CD14-positive monocyte (primary cell): ENCODE measurements at places on chromosomes 6 and 20.

GRCh38 chr6:37904590-37904989 lies 85.1 kb downstream of the ZFAND3 start:
- no peak for DNase-seq

DNA sequence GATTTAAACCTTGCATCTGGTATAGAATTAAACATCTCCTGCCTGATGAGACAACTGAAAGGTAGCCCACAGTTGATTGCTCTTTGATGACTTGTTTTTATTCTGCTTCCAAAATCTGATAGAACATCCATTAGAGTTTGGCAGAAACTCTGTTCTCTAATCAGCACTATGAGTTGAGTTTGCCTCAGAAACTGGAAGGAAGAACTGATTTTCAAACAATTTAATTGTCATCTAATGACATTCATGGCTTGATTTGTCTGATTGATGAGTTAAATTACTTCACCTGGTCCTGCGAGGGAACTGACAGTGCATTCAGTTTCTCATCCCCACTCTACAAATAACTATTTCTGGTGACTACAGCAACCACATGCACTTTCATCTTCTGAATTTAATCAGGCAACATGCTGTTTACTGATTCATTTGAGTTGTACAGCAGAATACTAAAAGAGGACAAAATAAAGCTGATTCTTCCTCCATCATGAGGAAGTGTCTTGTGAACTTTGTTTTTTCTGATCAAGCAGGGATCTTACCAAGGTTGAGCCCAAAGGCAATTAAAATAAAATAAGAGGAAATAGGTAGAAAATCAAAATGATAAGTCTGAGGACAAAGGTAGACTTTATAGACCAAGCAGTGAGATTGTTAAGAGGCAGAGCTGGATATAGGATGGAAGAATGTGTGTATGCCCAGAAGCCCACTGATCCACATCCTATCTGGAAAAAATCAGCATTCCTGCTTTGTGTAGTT lies 15.7 kb upstream of the MRAP2 start:
- no peak for DNase-seq

DNA sequence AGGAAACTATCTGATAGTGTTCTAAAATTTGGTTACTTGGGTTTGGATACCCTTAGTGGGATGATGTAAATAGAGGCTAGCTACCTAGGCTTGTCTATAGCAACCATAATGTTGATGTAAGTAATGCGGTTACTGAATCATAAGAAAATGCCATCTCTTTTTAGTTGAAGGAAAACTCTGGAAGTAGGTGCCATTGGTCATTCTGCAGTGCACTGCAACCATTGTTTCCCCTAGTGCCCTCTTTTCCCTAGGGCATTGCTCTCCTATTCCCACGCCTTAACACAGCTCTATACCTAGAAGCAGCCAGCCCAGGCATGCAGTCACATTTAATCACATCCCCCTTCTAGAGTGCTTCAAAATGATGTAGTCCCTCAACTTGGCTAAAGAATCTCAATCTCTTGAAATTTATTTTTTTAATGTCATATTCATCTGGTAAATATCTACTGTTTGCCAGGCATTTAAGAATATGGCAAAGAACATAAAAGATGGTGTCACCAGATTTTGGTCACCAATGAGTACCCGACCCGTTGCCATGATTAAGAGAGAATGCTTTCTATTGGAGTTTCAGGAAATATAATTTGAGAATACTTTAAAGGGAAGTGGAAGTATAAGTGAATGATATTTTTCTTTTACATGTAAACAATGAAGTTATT lies 10.4 kb downstream of the LOC128125822 start:
- no peak for DNase-seq

GRCh38 chr6:39026175-39026574 lies 22.4 kb upstream of the GLP1R start:
- DNase-seq: no peak

- no peak for DNase-seq
These were observed 57.2 kb upstream of the HFE start for GRCh38 chr6:26029857-26030653.

DNA sequence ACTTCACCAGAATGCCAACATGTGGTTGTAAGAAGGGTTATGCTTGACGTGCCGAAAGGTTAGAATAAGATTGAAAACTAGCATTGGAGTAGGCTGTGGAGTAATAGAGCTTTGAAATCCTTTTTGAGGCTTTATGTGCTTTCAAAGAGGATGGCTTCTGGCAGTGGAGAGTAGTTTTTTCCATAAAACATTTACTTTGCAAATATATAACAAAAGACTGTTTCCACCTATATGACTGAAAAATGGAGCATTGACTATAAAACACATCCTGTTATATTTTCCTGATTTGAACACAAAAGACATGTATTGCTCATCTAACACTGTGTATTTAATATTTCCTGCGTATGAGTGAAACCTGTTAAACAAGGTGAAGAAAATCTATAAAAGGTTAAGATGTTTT lies 38.8 kb downstream of the ZFAND3 start:
- no peak for DNase-seq

- DNase-seq: no peak
These were observed 84.3 kb downstream of the THBS2 start for GRCh38 chr6:169169375-169169774.

DNA sequence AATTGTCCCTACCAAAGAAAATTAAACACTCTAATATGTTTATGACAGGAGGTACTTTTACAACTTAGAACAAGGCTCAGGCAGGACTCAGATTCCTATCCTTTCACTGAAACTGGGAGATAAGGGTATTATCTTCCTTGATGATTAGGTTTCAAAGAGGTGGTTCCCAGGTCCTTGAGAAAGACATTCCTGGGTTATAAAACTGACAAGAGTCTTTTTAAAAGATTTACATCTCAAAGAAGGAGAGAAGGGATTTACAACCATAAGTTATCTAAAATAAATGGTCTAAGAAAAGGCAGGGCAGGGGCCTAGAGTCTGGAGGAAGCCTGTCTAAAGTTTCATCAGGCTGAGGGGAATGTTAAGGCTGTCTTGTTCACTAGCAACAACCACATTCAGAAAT lies 1492.5 kb downstream of the HACE1 start:
- DNase-seq: no peak

- DNase-seq: no peak
These were observed 145.1 kb upstream of the FKBP1C start for GRCh38 chr6:63066055-63066704.

GRCh38 chr6:74410630-74411029 lies 714.6 kb downstream of the CD109 start:
- no peak for DNase-seq

DNA sequence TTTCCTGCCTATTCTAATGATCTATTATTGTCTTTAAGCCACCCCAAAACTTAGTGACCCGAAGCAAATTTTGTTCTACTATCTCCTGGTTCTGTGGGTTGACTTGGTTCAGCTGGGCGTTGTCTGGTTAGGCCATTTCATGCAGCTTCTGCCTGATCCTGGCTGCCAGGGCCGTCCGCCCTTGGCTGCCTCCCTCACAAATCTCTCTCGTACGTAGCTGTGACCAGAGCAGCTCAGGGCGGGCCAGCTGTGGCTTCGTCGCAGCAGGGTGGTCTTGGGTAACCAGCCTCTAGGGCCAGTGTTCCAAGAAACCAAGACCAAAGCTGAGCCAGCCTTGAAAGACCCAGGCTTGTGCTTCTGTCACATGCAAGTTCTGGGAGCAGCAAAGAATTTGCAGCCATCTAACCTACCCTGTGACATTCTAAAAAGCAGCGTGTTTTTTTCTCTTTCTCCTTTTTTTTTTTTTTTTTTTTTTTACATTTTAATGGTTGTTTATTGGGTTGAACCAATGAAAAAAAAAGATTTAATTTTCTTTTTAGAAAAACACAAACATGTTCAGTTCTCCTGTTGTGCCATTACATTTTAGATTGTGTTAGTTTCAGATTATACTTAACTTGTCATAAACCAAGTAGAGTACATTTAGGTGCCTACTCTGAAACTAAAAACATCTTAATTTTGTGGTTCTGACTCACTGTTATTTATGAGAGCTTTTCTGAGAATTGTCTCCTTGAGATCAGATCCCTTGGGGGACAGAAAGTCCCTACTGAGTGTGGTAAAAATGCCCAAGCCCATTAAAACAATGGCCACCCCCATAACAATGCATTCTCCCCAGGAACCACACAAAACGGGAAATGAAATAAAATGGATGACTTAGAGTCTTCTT lies 83.9 kb downstream of the ZDHHC14 start:
- DNase-seq: no peak

DNA sequence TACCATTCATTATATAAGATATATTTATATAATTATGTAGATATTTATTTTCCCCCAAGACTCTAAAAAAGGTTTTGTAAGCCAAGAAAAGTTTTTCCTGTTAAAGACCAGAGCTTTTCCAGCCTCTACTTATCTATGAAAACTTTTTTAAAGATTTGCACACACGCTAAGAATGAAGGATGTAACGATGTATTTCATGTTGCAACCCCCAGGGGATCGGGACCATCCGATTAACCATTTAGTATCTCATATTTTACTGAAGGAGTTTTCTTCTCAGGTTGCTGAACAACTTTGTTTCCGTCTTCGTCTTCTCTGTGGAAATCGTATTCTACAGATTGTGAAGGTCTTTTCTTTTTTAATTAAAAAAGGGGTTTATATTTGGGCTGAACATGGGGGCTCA lies 70.0 kb upstream of the SASH1 start:
- no peak for DNase-seq

DNA sequence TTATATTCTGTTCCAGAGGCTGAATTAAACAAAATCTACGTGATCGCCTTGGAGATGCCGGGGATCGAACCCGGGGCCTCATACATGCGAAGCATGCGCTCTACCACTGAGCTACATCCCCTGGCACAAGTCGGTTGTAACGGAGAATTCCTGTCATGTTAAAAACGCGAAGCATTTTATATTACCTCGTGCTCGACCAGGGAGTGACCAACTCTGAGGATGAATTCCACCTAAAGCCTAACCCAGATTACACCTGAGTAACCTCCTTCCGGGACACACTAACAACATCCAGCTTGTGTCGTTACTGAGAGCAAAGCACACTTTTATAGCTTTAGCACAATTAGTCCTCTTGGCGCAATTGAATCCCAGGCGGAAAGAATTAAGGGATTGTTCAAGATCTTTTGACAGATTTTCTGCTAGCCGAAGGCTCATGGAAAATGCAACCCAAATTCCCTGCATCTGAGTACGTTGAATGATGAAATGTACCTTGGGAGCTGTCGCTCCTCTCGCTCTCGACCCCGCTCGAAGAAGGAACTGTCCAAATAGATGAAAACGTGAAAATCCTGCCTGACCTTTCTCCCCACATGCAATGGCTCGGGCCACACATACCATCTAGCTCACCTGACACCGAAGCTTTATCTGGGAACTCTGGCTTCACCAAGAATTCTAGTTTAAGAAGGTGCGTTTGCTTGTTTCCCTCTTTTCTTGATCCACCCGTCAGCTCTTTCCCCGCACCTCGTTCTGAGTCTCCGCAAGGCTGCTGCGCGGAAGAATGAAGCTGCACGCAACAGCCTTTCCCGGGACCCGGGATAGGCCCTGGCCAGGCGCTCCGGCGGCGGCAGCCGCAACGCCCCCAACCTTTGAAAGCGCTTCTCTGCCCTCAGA lies 148.3 kb downstream of the GPX5 start:
- no peak for DNase-seq

- no peak for DNase-seq
These were observed 686 bp downstream of the GINS1 start for GRCh38 chr20:25408170-25408547.

DNA sequence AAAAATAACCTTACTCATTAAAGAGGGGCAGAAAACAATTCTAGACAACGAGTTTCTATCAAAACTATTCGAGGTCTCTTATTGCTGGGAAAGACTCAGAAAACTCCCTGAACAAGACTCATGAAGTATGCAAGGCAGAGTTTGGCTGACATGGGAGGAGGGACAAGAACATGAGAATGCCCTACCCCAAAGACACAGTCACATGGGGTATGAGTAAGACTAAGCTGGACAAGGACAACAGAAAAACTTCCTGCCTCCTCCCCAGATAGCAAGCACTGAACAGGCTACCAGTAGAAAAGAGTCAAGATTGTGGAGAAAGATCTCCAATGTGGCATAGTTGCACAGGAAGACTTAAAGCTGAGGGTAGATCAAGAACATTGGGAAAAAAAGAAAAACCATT lies 39.7 kb upstream of the PHIP start:
- DNase-seq: no peak

GRCh38 chr6:16334671-16335070 lies 96.3 kb downstream of the GMPR start:
- peak; percentile 61 for DNase-seq

DNA sequence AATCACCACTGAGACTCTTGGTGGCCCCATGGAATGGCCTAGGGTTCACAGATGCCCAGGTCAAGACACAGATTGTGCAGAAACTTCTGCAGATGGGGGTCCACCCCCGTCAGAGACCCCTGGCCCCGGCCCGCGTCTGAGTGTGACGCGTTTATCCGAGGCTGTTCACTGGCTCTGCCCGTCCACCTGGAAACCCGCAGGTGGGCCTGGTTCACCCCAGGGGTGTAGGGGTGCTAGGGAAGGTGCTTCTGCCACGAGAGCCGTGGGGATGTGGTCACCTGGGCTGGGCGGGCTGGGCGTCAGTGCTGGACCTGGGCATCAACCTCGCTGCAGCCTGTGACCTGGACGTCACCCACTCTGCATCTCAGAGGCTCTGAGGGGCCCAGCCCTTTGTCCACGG lies 39.5 kb upstream of the GATA5 start:
- DNase-seq: no peak

GRCh38 chr20:3931664-3932063 lies 42.5 kb downstream of the PANK2 start:
- no peak for DNase-seq

- no peak for DNase-seq
These were observed 49.0 kb downstream of the CPXM1 start for GRCh38 chr20:2751347-2751877.

DNA sequence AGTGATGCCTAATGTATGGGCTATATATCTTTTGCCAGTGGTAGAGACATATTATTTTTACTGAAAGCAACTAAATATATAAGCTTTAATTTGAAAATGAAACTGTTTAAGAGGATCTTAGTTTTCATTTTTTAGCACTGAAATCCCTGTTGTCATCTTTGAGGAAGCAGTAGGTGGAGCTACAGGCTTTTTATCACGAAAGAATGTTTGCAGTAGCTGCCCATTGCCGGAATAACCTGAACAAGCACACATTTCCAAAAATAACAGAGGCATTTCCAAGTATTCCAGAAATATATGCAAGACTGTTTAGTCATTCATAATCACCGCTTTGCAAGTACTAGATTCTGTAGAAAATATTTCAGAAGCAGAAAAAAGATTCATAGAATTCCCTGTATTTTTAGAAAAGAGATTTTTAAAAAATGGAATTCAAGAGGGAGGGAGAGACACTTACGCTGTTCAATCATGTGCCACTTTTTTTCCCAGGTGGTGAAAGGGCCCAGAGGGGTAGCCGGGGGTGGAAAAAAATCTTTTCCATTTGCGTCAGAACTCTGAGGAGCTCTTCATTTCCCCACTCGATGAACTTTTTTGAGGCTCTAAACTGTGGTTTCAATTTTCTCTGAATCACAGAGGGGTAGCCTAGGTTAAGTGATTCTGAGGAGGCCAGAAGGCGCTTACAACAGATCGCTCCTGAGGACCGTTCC lies 142.5 kb upstream of the FERMT1 start:
- DNase-seq: no peak

GRCh38 chr20:50296450-50297375 lies 106.1 kb downstream of the CEBPB start:
- no peak for DNase-seq
